ENCODE measurements at places on chromosomes 6 and 20. TPM values are rescaled to one million over a fixed set of nuclear protein-coding genes. Genes with fewer than 3 reads are reported as not detected.

GRCh38 chr20:32959351-32960221, 44.6 kb downstream of the SUN5 start:
- no peak for DNase-seq

DNA sequence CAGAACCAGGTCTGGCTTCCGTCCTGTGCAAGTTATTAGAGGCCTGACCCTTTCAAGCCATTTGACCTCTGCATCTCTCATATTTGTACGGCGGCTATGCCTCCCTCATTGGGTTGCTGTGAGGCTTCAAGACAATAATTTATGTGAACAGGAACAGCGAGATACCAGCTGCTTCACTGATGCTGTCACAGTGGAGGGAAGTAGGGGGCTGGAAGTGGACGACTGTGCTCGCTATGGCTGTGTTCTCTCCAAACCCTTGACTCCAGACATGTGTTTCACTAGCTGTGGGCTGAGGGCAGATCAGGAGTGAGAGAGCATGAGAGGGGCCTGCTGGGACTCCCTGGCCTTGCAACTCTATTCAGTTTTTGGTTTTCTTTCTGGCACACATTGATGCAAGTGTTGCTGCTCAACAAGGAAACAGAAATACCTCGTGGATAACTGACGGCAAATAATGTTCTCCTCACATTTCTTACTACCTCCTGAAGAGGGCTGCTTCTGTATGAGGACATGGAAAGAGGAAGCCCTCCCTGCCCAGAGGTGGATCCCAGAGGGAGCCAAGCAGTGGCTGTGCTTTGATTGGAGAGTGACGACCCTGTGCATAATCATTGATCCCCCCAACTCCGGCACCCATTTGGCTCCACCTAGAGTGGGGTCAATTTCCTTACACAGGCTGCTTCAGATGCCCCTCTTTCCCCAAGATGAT, 34.7 kb upstream of the SCP2D1 start:
- no peak for DNase-seq

DNA sequence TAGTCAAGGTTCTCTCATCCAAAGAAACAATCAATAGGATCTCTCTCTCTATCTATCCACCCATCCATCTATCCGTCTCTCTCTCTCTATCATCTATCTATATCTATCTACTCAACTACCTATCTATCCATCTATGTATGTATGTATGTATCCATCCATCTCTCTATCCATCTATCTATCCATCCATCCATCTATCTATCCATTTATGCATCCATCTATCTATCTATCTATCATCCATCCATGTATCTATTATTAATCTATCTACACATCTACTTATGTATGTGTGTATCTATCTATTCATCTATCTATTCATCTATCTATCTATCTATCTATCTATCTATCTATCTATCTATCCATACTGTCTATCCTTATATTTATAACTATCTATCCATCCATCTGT, 99.3 kb downstream of the FNDC1 start:
- DNase-seq, result no peak

DNA sequence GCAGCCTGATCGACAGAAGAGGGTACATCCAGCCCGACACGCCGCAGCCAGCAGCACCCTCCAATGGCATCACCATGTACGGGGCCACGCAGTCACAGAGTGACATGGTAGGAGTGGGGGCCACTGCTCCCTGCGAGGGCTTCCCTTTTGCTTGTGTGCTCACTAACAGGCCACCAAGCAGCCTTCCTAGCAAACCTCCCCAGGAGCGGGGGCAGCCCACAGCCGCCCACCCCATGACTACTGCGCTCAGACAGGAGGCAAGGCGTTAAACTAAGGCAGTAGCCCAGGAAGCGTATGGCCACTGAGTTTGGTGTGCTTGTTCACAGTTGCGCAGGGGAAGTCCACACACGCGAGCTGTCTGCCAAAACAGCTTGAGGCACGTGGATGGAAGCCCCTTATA, 169.5 kb upstream of the SNX9 start:
- no peak for DNase-seq

DNA sequence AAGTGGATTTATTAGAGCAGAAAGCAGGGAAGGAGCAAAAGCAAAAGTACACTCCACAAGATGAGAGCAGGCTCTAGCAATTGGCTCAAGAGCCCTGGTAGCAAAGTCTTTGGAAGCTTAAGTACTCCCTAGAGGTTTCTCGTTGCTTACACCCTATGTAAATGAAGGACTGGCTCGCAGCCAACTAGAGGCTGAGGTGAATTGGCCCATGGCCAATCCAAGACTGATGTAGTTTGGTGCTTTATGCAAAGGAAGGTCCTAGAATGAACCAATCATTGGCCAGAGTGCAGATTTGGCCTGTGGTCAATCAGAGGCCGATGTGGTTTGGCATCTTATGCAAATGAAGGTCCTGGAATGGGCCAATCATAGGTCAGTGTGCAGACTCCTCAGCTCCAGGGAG, 191.3 kb upstream of the ARID1B start:
- no peak for DNase-seq

DNA sequence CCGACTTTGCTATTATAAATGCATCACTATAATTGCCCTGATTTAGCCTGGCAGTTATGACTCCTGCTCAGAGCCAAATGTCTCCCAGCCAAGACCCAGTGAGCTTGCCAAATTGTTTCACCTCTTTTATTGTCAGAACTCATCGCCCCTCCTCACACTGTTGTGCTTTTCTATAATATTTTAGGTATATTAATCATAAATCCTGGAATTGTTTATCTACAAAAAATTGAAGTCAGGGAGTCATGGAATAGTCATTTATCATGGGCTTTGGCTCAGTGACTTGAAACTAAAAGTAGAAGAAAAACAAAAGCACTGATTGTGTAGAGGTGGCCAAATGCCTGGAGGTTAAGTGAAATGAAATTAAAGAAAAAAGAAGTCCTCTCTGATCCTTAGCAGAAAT, 85.6 kb downstream of the PFDN4 start:
- peak; percentile 3 for DNase-seq

DNA sequence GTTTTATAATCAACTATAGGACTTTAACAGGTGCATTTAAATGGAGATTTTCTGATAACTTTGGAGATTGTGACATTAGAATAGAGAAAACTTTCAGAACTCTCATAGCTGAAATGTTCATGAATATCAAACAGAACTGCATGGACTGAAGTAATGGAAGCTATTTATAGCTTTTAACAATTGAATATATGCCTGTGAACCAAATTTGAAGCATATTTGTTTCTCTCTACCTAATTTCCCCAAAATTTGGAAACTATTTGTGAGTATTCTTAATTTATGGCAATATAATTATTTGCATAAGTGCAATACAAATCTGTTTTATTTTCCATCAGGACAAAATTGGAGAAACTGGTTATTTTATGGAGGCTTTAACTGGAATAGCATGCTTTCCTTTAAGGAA, 96.6 kb downstream of the PLG start:
- DNase-seq, result no peak

The BRD2 gene
- 77.4 TPM for total RNA-seq

The CLPSL1 gene
- total RNA-seq, result not detected

The ULBP1 gene
- 0.82 TPM for total RNA-seq

Measured in cerebellum (tissue), 4 donors.